ENCODE measurements at places on chromosomes 7 and 10.

DNA sequence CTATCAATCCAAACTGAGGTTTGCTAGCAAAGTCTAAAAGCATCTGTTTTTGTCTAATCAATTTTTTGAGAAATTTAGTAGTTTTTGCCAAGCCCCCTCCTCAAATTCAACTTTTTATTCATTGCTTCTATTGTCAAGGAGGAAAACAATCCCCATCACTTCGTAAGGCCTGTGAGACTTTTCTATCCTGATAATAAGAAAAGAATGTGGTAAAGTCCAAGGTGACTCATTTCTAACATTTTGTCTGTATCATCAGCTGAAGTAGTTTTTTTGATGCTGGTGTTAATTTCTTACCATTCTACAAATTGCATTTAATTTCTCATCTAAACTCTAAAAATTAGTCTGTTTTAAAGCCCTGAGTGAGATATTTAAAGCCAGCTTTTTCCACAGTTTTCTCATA lies 11.7 kb downstream of the ANK3 start:
- no peak for DNase-seq

DNA sequence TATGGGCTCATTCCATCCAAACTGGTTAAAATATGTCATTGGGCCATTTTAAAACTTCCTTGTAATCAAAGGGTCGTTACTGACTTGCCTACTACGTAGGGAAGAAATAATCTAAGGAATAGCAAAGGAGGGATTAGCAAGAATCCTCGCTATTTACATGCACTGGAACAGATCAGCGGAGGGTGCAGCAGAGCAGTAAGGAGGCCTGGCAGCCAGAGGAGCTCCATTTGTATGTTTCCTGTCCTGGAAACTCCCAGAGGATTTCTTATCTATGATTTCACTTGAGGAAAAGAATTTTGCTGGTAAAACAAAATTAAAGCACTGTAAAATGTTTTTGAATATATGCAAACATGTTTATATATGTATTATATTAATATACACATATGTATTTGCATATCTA lies 107.3 kb downstream of the TPK1 start:
- no peak for DNase-seq

- DNase-seq, result no peak
These were observed 14.4 kb downstream of the SGPL1 start for GRCh38 chr10:70830164-70830563.

- DNase-seq, result no peak
These were observed 3.4 kb upstream of the CEP41 start for GRCh38 chr7:130444234-130444633.

- no peak for DNase-seq
These were observed 115.1 kb upstream of the NPS start for GRCh38 chr10:127434006-127434405.

- DNase-seq, result no peak
These were observed 63.2 kb upstream of the FHIP2A start for GRCh38 chr10:114758331-114758730.

DNA sequence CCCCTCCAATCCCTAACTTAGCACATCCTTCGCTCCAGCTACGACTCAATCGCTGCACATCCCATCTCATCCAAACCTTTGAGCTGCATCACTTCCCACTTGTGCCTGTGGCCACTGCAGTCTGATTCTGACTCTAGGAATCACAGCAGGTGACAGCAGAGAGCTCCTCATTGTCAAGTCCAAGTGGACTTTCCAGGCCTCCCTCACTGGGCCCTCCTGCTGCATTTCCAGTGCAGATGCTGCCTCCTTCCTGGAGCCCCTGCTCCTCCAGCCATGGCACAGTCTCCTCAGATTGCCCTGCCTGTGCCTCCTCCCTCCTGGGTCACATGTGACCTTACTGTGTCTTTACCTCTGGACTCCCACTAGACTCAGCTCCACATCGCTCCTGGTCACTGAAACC lies 157.3 kb downstream of the USP6NL start:
- no peak for DNase-seq

DNA sequence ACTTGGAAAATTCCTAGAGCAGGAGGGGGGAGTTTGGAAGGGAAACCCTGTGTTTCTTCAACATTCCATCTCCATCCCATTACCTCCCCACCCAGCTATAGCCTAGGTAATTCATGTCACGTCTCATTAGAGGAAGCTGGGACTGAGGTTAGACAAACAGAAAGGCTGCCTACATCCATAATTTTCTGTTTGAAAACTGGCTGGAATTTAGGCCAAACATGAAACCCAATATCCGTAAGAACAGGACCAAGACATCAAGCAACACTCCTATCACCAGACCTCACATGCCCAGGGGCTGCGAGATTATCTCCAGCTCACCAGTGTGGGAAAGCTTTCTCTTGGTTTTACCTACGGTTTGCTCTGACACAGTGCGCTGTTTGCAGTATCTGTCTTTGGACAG lies 316.3 kb downstream of the FRMD4A start:
- no peak for DNase-seq

- no peak for DNase-seq
These were observed 91.3 kb downstream of the PARD3 start for GRCh38 chr10:34723750-34724149.

GRCh38 chr7:88546808-88547207 lies 212.7 kb upstream of the ZNF804B start:
- peak; percentile 20 for DNase-seq

DNA sequence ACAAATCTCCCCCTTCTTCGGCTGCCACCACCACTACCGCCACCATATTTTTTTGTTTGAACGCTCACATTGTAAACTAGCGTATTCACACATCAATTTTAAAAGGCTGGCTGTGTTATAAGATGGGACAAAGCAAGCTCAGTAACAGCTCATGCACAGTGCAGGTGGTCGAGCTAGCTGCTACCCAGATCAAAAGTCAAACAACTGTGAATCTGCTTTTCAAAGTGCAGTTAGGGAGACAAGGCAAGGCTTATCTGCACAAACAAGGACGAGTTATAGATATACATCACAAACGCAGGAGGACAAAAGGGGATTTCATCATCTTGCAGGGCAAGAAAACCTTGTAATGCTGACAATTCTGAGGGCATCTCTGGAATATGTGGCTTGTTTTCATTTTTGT lies 231.6 kb downstream of the VTI1A start:
- no peak for DNase-seq

GRCh38 chr7:106757846-106758245 lies 96.9 kb upstream of the CCDC71L start:
- no peak for DNase-seq

- DNase-seq, result no peak
These were observed 15.8 kb upstream of the ODAD2 start for GRCh38 chr10:28014651-28015050.

- DNase-seq, result no peak
These were observed 13.8 kb upstream of the CYP3A5 start for GRCh38 chr7:99693427-99694200.

- no peak for DNase-seq
These were observed 278.5 kb upstream of the KLF14 start for GRCh38 chr7:131012477-131013031.

- DNase-seq, result no peak
These were observed 41.4 kb upstream of the CD36 start for GRCh38 chr7:80596933-80597517.

DNA sequence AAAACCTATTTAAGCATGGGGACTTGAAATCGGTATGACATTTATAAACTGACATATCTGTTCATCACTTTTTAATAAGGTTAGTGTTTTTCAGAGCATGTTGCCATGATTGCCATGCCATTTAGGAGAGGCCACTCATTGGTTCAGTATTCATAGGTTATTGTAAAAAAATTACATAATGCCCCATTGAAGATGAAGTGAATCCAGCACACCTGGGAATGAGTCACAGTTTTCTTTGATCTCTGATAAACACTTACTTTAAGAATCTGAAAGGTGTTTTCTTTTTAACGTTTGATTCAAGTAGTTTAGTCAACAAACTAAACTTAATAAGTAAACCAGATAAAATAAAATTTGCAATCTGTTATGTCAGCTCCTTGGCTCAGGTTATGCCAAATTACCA lies 278.3 kb downstream of the ARL4A start:
- DNase-seq, result no peak

- no peak for DNase-seq
These were observed 22.9 kb upstream of the AQP1 start for GRCh38 chr7:30888747-30889146.

GRCh38 chr7:28890137-28890536 lies 68.0 kb downstream of the TRIL start:
- DNase-seq, result no peak

GRCh38 chr10:125263551-125263950 lies 103.2 kb upstream of the CTBP2 start:
- no peak for DNase-seq

DNA sequence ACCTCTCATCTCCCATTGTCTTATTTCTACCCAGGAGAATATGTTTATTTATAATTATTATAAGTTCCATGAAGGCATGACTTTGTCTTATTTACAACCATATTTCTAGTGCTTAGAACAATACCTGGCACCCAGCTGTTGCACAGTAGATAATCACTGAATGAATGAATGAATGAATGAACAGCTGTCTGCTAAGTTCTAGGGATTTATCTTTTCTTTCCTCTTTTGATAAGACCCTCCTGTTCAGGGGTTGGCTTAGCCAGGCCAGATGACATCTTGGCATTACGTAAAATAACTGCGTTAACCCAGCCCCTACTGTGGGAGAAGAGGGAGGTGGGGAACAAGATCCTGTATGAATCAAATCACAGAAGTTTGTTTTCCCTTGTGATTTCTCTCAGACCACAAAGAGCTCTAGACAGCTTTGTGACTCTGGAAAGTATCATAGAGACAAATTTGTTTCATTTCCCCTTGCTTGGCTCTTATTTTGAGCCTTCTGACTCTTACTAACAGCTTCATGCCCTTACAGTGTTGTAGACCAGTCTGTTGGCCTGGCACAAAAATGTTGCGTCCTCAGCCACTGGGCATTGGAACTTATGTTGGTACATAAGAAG lies 8.4 kb downstream of the ZNF862 start:
- DNase-seq, result peak; percentile 38

DNA sequence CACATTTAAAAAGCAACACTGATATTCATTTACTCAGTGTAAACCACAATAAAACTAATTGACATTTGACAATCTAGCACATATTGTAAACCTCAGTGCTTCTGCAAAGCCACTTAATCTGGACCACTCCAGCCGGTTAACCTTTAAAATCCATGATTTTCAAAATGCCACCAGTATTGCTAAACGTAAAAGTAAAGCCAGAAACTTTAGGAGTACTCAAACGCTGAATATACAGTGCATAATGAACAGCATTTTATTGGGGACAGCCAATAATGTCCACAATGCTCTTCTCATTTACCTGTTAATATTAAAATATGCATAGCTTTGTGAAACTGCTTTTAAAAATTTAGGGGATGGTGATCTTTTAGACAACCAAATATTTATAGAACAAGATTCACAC lies 10.8 kb downstream of the HNRNPA2B1 start:
- no peak for DNase-seq

DNA sequence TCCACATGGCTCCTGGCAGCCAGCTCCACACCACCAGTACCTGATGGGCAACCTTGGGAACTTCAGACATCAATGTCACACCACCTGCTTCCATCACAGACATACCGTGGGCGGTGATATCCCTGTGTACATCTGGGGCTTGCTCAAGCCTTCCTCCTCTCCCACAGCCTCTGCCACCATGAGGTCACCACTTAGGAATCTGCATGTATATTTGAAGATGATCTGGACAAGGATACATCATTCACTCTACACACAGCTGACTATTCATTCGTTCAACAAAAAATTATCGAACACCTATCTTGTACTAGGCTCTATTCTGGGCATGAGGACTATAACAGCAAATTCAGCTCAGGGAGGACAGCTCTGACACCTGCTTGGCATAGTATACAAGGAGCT lies 6.8 kb downstream of the DLG5 start:
- DNase-seq, result no peak

DNA sequence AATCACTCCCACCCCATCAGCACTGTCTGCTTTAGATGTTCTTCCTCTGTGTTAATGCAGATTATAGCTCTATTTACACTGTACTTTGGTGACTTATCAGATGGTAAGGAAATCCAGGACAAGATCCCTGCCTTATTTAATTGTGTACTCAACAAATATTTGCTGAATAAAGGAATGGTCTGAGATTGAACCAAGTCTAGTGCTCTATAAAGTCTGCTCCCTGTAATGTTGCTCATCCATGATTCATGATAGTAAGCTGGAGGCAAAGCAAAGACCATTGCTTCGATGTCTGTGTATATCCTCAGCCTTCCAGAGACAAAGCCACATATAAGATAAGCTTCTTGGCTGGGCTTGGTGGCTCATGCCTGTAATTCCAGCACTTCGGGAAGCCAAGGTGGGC lies 33.5 kb downstream of the PLCE1 start:
- no peak for DNase-seq

GRCh38 chr7:104901240-104901619 lies 112.8 kb upstream of the KMT2E start:
- DNase-seq, result no peak

- DNase-seq, result no peak
These were observed 3.7 kb upstream of the MAPK8 start for GRCh38 chr10:48302515-48303476.

DNA sequence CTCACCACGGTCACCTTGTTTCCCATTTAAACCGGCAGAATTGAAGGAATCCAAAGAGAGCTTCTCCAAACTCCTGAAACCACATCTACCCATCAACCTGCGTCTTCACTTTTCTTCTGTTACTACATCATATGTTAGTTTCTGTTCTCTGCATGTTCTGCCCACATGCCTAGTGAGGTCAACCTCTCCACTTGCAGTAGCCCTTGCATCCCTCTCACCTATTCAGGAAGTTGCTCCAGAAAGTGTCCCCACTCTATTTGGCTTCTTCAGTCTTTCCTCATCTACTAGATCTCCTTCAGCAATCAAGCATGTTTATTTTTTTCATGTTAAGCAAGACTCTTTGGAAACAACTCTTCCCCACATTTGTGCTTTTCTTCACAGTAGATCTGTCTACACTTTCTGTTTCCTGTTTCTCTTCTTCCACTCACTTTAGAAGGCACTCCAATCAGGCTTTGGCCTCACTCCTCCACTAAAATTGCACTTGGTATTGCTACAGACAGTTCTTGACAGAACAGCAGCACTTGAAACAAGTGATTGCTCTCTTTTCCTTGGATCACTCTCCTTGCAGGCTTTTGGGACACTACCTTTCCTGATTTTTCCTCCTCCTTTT lies 7.5 kb downstream of the SAMD9L start:
- DNase-seq, result no peak

DNA sequence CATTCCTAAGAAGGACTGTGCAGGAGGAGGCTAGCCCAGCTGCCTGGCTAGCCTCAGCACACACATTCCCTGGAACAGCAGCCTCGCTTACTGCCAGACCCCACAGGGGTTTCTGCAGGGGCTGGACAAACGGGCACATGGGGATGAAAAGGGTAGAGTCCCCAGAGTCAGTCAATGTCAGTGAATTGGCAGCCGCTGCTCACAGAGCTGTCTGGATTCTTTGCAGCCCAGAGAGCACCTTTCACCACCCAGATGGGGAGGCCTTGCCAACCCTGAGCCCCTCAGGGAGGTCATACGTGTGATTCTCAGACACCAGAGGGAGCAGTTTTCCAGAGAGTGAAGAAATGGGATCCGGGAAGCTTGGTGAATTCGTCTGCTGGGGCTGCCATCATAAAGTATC lies 143.3 kb downstream of the KCNMA1 start:
- no peak for DNase-seq

GRCh38 chr7:129495987-129496386 lies 6.3 kb upstream of the SMKR1 start:
- no peak for DNase-seq

GRCh38 chr10:37865264-37865663 lies 7.9 kb upstream of the ZNF248 start:
- DNase-seq, result no peak

- no peak for DNase-seq
These were observed 59.8 kb upstream of the MSRB2 start for GRCh38 chr10:23035569-23035968.

GRCh38 chr7:71308096-71308495 lies 176.2 kb downstream of the GALNT17 start:
- no peak for DNase-seq

Data from GM12878 (cell line).